ENCODE measurements at places on chromosomes 12 and 14. TPM values are rescaled to one million over a fixed set of nuclear protein-coding genes. Genes with fewer than 3 reads are reported as not detected.

GRCh38 chr12:111339321-111339938 is 29.5 kb downstream of the PHETA1 start:
- peak; percentile 93 for DNase-seq
- peaks cover 98% of the 10 kb centered on the region for H3K27me3 ChIP-seq
- no peak overlapping the region for H3K27ac ChIP-seq
- no peaks in the 10 kb centered on the region for H3K36me3 ChIP-seq

DNA sequence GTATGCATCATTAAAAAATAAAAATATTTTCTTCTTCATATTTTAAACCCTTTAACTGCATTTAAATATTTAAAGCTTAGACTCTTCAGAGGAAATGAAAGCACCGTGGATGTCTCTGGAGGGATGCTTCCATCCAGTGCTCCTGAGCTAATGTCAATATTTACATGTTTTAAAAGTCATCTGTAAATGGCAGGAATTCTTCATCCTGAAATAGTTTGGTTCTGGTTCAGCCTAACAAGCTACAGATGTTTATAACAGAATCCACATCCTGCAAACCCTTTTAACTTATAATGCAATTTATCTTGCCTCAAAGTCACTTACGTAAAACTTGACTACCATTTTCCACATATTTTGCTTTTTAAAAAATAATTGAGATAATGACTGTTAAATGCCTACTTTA is 1207.3 kb downstream of the SLC16A7 start:
- H3K27ac ChIP-seq, result no peak overlapping the region
- H3K4me1 ChIP-seq, result no peaks in the 10 kb centered on the region
- no peak for DNase-seq

The RBM19 gene
- total RNA-seq, result 433 TPM

- DNase-seq, result no peak
- no peak overlapping the region for H3K27ac ChIP-seq
- no peaks in the 10 kb centered on the region for H3K27me3 ChIP-seq
- no peaks in the 10 kb centered on the region for H3K36me3 ChIP-seq
Observed at GRCh38 chr12:93122569-93123091, 193.5 kb upstream of the EEA1 start.

The PTPRO gene
- total RNA-seq, result 0.91 TPM

The CMKLR1 gene
- not detected for total RNA-seq

GRCh38 chr12:113724794-113725556 is 241.2 kb downstream of the RBM19 start:
- H3K27me3 ChIP-seq, result no peaks in the 10 kb centered on the region
- no peak overlapping the region for H3K27ac ChIP-seq
- H3K4me3 ChIP-seq, result no peak overlapping the region
- H3K4me1 ChIP-seq, result peaks cover 40% of the 10 kb centered on the region
- no peaks in the 10 kb centered on the region for H3K36me3 ChIP-seq

- no peak overlapping the region for H3K27ac ChIP-seq
- peak; percentile 5 for DNase-seq
- H3K36me3 ChIP-seq, result no peaks in the 10 kb centered on the region
- H3K4me1 ChIP-seq, result no peaks in the 10 kb centered on the region
- no peak overlapping the region for H3K4me3 ChIP-seq
Observed at GRCh38 chr14:37641117-37641516, 45.7 kb downstream of the TTC6 start.

GRCh38 chr14:76257111-76257803 is 105.5 kb downstream of the GPATCH2L start:
- no peaks in the 10 kb centered on the region for H3K4me1 ChIP-seq
- H3K27ac ChIP-seq, result no peak overlapping the region
- H3K36me3 ChIP-seq, result no peaks in the 10 kb centered on the region
- DNase-seq, result no peak

The CLEC1A gene
- not detected for total RNA-seq

The OR6C2 gene
- total RNA-seq, result not detected

The DEGS2 gene
- not detected for total RNA-seq

The CCDC196 gene
- total RNA-seq, result not detected

DNA sequence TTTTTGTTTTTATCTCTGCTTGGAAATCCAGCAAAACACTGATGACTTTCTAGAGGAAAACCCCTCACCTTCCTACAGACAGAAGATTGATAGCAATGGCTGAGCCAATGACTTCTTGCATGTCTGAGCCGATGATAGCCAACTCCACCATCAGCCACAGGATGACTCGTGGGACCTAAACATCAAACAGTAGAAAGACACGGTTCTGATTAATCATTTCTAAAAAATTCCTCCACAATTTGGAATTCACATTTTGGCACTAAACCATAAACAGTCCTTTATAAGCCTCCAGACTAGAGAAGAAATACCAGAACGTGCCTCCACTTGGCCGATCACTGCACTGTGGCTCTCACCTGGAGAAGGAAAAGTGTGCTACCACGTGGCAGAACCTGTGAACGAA is 25.9 kb downstream of the SLC11A2 start:
- no peaks in the 10 kb centered on the region for H3K27me3 ChIP-seq
- H3K36me3 ChIP-seq, result peaks cover 55% of the 10 kb centered on the region
- H3K4me3 ChIP-seq, result no peak overlapping the region
- peak; percentile 25 for DNase-seq
- H3K27ac ChIP-seq, result no peak overlapping the region

DNA sequence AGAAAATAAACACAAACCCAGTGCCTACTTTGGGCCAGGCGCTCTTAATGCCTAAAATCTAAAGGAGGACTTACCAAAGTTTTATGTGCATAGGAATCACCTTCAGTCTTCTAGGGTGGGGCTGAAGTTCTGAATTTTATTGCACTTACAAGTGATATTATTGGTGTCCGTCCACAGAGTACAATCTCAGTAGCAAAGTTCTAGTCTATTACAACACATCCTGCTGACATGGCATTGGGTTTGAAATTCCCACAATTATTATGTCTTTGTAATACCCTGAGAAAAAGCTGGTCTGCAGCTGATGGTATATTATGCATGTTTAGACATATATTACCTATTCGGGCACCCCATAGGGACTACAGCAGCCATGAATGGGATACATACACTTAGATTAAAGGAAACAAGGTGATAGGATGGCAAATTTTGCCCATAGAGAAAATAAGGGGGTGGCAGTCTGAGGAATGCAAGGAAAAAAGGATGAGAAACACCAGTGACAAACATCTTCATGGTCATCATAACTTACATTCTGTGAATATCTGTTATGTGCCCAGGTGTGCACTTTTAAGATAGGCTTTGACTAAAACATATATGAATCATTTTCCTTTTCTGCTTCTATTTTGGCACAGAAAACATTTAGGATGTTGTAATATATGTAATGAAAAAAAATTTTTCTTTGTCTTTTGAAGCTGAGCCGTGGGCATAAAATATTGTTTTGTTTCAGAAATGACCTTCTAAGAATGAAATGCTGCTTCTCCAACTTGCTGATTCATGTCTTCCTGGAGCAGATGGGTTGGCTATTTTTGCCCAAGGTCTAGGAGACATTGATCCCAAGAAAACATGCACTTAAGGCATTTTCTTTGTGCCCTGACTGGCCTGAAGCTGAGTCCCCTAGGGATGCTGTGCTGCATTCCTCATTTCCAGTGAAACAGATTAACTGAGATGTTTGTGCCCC is 27.2 kb upstream of the ALG10 start:
- no peak overlapping the region for H3K4me3 ChIP-seq
- no peak for DNase-seq
- no peak overlapping the region for H3K27ac ChIP-seq

GRCh38 chr14:24314377-24315193 is 3.3 kb downstream of the LTB4R start:
- no peaks in the 10 kb centered on the region for H3K27me3 ChIP-seq
- H3K4me3 ChIP-seq, result no peak overlapping the region
- no peak for DNase-seq
- H3K27ac ChIP-seq, result no peak overlapping the region

The RFX4 gene
- not detected for total RNA-seq

DNA sequence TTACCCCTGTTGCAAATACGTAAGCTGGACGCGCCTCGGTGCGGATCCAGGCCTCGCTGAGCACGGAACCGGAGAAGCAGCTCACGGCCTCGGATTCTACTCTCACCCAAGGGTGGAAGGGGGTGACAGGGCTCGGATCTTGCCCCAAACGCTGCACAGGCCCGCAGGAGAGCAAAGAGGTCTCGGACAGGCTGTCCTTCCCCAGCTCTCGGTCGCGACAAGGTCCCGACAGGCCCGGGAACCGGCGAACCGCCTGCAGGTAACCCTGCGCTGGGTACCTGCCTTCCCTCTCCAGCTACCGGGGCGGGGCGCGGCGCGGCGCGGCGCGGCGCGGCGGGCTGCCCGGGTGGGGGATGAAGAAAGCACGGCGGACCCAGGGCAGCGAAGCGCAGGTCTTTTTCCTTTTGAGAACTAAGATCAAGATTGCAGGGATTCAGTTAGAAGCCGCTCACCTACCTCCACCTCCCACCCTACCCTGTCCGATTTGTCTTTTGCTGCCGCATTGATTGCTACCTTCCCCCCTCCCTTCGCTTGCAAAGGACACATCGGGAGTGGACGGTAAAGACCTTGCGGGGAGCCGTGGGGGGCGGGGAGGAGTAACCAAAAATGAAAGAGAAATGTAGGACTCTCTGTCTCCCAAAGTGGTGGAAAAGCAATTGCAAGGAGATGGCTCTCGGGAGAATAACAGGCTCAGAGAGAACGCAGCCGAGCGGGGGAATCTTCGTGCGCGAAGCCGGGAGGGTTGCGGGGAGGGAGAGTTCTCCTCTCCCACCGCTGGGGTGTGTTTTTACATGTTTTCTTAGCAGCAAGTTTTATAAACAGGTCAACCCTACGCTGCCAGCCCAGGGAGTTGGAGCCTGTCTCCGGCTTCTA is 8.4 kb upstream of the TBX3 start:
- no peak overlapping the region for H3K27ac ChIP-seq
- H3K4me1 ChIP-seq, result peaks cover 8% of the 10 kb centered on the region
- H3K4me3 ChIP-seq, result no peak overlapping the region
- H3K27me3 ChIP-seq, result no peaks in the 10 kb centered on the region
- no peaks in the 10 kb centered on the region for H3K36me3 ChIP-seq

GRCh38 chr14:64708148-64709004 is 4.2 kb downstream of the PLEKHG3 start:
- H3K4me1 ChIP-seq, result peaks cover 50% of the 10 kb centered on the region
- peak overlapping the region; percentile 3 for H3K4me3 ChIP-seq
- peaks cover 29% of the 10 kb centered on the region for H3K36me3 ChIP-seq
- peak; percentile 44 for DNase-seq

DNA sequence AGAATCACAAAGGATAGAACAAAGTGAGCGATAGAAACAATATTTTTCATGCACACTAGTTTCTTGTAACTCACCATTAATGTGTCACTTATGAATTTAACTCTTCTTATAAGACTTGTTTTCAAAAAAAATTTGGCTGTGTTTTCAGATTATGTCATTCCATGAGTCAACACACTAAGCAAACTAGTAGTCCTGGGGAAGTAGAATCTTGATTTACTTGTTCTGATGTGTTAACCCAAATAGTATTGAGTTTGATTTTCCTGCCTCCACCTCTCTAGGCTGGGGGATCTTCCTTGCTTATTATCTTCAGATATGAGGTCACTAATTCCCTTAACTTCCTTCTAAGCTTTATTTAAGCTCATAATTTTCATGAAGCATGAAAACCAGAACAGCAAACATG is 151.0 kb upstream of the SEL1L start:
- H3K4me3 ChIP-seq, result no peak overlapping the region
- H3K27me3 ChIP-seq, result no peaks in the 10 kb centered on the region
- H3K4me1 ChIP-seq, result no peaks in the 10 kb centered on the region
- no peaks in the 10 kb centered on the region for H3K36me3 ChIP-seq
- H3K27ac ChIP-seq, result no peak overlapping the region

GRCh38 chr14:33359288-33359881 is 420.7 kb downstream of the NPAS3 start:
- DNase-seq, result no peak
- H3K4me1 ChIP-seq, result no peaks in the 10 kb centered on the region
- H3K27ac ChIP-seq, result no peak overlapping the region
- no peak overlapping the region for H3K4me3 ChIP-seq
- H3K27me3 ChIP-seq, result no peaks in the 10 kb centered on the region

GRCh38 chr12:172732-173161 is 41.2 kb downstream of the SLC6A12 start:
- H3K27ac ChIP-seq, result no peak overlapping the region
- no peaks in the 10 kb centered on the region for H3K36me3 ChIP-seq
- H3K4me1 ChIP-seq, result peaks cover 10% of the 10 kb centered on the region
- DNase-seq, result no peak
- no peak overlapping the region for H3K4me3 ChIP-seq

The CIROP gene
- total RNA-seq, result not detected

The TSHR gene
- not detected for total RNA-seq

DNA sequence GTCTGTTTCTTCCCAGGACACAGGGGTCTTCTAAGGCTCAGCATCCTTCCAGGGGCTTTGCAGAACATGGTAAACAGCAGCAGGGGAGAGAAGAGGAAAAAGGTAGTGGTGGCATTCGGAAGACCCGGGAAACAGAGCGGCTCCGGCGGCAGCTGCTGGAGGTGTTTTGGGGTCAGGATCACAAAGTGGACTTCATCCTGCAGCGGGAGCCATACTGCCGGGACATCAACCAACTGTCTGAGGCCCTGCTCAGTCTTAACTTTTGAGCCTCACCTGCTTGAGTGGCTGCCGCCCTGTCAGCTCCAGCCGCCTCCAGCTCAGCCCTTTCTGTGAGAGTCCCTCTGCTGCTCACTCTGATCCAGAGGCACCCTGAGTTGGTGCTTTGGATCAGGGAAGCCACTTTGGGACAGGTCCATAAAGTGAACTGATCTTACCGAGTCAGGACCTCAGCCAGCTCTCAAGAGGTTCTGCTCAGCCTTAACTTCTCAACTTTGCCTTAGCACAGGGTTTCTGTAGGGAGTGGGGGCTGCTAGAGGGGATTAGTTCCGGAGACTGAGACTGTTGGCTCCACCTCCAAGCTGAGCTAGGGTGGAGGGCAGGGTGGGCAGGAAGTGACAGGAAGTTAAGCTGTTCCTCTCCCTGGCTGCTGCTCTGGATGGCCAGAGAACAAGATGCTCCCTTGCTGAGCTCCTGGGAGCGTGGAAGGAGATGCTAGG is 5.4 kb downstream of the SDR39U1 start:
- no peaks in the 10 kb centered on the region for H3K4me1 ChIP-seq
- H3K27me3 ChIP-seq, result no peaks in the 10 kb centered on the region
- H3K27ac ChIP-seq, result no peak overlapping the region
- peaks cover 90% of the 10 kb centered on the region for H3K36me3 ChIP-seq

- DNase-seq, result no peak
- H3K27me3 ChIP-seq, result no peaks in the 10 kb centered on the region
- H3K4me1 ChIP-seq, result peaks cover 16% of the 10 kb centered on the region
- H3K27ac ChIP-seq, result no peak within 1 kb of the TSS
Observed at GRCh38 chr14:32201816-32202490, at the start of gene RNU6-7. RNU6-7 (plus strand) TSS chr14:32202045.

- no peaks in the 10 kb centered on the region for H3K27me3 ChIP-seq
- H3K27ac ChIP-seq, result no peak overlapping the region
- DNase-seq, result no peak
- H3K4me1 ChIP-seq, result no peaks in the 10 kb centered on the region
Observed at GRCh38 chr12:121453629-121454028, 53.7 kb downstream of the RNF34 start.
